ENCODE measurements at places on chromosomes 13 and 19.
A peak's percentile ranks its signal among the peaks of the same experiment; 100 is the strongest.

DNA sequence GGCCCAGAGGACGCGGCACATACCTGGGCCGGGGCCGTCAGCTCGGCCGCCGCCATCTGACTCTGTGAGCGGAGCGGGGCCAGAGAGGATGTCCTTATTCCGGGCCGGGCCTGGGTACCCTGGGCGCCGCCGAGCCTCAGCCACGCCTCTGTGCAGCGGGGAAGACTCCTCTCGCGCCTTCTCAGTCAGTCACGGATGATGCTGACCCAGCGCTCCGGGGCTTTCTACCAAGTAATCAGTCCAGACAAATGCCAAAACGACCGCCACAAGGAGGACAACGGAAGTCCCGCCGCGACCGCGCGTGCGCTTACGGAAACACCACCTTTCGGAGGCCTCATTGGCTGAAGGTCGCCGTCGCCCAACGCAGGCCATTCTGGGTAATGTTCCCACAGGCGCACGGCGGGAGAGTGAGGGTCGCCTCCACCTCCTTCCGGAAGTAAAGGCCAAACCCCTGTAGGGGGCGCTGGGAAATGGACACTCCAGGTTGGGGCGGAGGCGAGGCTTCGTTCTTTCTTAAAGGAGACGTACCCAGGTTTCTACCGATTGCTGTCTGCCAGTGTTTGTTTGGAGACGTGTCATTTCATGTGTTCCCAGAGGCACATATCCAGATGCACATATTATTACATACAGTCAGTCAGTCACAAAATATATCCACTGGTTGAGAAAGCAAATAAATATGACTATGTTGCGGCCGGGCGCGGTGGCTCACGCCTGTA, at the start of gene ZNF256:
TSS of gene ZNF256 (minus strand) at position 288 of the 716 bp plus-strand sequence. CDS start at position 56, 232 bp downstream.
- peak; percentile 99 for ATAC-seq

- no peak for ATAC-seq
Measured at GRCh38 chr13:72072261-72072660, 205.3 kb upstream of the DACH1 start.

- ATAC-seq: no peak
Measured at GRCh38 chr19:55119053-55119452, 1.6 kb upstream of the PPP1R12C start.

DNA sequence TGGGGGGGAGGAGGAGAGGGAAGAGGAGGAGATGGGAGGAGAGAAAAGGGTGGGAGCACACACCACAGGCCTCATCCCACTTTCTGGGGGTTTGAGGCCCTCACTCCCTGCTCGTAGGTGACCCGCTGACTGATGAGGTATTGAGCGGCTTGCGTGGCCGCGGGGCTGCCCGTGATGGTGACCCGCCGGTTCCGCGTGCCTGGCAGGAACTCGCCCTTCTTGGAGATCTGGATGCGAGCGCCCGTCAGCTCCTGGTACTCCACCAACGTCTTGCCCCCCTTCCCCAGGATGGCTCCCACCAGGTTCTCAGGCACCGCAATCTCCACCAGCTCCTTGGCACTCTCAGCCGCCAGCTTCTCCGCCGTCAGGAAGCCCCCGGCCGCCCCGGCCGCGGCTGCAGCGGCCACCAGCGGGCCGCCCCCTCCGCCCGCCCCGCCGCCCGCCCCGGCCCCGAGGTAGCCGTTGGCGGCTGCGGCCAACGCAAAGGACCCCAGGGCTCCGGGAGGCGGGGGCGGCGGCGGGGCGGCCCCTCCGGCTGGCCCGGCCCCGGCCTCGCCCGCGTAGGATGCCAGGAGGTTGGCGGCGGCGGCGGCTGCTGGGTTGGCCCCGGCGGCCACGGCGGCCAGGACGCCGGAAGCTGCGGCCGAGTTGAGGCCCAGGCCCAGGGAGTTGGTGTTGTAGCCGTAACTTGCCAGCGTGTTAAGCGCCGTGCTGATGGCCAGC, 25.4 kb upstream of the NANOS2 start:
- ATAC-seq: no peak

GRCh38 chr13:37070145-37070695, 10.7 kb upstream of the SUPT20H start:
- no peak for ATAC-seq
